ENCODE measurements at places on chromosomes 16 and 17. TPM values are rescaled to one million over a fixed set of nuclear protein-coding genes. Genes with fewer than 3 reads are reported as not detected.

SLC16A5 gene
- 22.7 TPM for total RNA-seq

- DNase-seq = no peak
These were observed 13.5 kb downstream of the PDILT start for GRCh38 chr16:20391045-20391444.

DNA sequence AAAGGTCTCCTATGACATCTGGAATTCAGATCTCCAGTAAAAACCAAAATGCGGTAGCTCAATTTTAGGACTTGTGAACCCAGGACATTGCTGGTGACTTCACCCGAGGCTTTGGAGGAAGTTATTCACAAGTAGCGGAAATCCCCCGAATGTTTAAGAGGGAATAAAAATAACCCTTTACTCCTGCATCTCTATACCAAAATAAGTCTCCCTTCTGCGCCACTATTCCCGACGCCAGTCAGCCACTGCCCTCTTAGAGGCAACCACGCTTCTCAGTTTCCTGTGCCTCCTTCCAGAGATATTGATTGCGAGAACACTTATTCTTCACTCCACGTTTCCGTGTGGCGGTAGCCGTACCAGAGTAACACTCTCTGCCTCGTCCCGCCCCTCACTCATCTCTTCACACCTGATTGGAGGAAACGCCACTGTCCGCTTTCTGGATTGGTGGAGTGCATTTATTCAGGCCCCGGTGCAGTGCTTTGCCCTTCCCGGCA, 27.4 kb downstream of the EMP2 start:
- DNase-seq = peak; percentile 79

GRCh38 chr17:58556833-58557250, 42.4 kb upstream of the MTMR4 start:
- DNase-seq = no peak

DNA sequence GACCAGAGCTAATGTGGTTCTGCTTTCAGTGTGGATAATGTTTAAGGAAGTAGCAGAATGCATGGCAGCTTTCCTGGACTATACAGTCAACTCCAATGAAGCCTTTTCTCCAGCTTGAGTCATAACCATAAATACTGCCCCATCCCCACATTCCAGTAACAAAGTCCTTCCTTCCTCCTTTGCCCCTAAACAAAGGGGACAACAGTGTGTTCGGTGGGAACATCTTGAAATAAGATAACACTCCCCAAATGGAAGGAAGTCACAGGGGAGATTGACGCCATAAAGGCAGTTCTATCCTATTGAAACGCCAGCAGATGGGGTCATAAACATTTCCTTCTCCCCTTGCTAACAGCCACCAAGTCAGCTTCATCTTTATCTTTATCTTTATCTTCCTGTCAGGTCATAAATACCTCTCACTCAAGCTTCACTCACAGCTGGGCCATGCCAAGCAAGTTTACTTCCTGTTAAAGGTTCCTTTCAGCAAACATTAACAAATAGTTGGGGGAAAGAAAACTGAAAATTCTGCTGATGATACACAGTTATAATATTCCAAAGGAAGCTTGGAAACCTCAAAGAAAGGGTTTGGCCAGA, 136.7 kb downstream of the SNX11 start:
- no peak for DNase-seq

GRCh38 chr17:40514013-40514875, 12.8 kb upstream of the TNS4 start:
- DNase-seq = peak; percentile 41
